Foreskin keratinocyte (primary cell): ENCODE measurements at places on chromosomes 1 and 21.

DNA sequence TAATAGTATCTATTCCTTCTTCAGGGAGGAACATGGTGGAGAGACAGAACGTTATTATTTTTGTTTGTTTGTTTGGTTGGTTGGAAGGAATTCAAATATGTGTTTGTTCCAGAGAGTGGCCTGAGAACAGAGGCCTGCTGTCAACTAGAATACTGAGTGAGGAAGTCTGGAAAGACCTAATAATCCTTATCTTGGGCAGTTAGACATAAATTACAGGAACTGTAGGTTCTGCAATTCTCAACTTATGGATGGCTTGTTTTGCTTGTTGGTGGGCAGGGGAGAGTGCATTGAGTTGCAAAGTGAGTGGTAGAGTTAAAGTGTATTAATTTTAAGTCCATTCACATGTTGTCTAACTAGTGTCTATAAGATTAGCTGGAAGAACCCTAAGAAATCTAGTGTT, 197.6 kb downstream of the BACH1 start:
- DNase-seq: no peak

GRCh38 chr1:45282351-45282750, 44.3 kb upstream of the HPDL start:
- no peak for DNase-seq

- no peak for DNase-seq
Observed at GRCh38 chr1:65066766-65067490, 81.1 kb upstream of the AK4 start.

DNA sequence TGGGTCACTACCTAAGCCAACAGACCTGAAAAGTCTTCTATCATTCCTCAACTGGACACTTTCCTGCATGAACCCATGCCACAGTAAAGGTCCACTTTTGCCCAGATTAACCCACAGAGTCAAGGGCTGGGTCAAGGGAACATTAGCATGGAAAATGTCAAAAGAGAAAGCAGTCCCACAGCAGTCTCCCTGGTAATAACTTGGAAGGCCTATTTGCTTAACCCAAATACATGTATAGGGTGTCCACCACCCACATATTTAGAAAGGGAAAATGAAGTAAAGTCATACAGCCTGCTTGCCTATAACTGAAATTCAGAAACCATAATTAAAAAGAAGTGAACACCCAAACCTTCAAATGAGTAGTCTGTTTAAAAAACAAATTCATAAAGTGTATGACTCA, 16.1 kb upstream of the HSD3B1 start:
- no peak for DNase-seq

- peak; percentile 90 for DNase-seq
Observed at GRCh38 chr1:28736450-28737306, at the start of gene YTHDF2. Gene YTHDF2, plus strand, starts transcription at chr1:28736940. Its CDS starts 181 bp downstream, at chr1:28737121.

GRCh38 chr1:37515185-37516034, 844 bp upstream of the MEAF6 start:
- DNase-seq: no peak

GRCh38 chr1:158554352-158554751, at the start of gene OR6Y1:
Gene OR6Y1, minus strand, starts transcription at chr1:158554405. Its CDS starts 6,300 bp downstream, at chr1:158548105.
- DNase-seq: no peak

DNA sequence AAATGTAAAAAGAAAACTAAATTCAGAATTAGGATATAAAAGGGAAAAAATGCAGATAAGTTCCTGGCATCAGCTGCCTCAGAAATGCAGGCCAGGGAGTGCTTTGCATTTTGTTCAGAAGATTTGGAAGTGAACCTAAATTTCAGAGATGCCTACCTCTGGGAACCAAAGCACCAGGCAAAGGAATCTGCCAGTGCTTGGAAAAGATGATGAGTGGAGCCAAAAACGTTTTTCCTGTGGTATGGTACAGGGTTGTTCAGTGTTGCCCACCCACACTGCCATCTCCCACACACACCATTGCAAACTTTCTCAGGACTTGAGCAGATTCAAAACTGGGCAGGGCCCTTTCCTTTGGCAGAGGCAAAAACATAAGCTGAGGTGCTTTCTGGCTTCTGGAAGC, 349.5 kb downstream of the TGFB2 start:
- DNase-seq: no peak

GRCh38 chr21:27291006-27291405, 324.1 kb upstream of the ADAMTS5 start:
- no peak for DNase-seq

- DNase-seq: no peak
Observed at GRCh38 chr1:243740255-243740999, 109.6 kb downstream of the AKT3 start.

GRCh38 chr1:88655685-88656299, 28.3 kb upstream of the PKN2 start:
- no peak for DNase-seq

GRCh38 chr1:219278288-219278687, 104.6 kb downstream of the LYPLAL1 start:
- no peak for DNase-seq

- no peak for DNase-seq
Observed at GRCh38 chr1:155015527-155016230, 13.1 kb downstream of the ZBTB7B start.

DNA sequence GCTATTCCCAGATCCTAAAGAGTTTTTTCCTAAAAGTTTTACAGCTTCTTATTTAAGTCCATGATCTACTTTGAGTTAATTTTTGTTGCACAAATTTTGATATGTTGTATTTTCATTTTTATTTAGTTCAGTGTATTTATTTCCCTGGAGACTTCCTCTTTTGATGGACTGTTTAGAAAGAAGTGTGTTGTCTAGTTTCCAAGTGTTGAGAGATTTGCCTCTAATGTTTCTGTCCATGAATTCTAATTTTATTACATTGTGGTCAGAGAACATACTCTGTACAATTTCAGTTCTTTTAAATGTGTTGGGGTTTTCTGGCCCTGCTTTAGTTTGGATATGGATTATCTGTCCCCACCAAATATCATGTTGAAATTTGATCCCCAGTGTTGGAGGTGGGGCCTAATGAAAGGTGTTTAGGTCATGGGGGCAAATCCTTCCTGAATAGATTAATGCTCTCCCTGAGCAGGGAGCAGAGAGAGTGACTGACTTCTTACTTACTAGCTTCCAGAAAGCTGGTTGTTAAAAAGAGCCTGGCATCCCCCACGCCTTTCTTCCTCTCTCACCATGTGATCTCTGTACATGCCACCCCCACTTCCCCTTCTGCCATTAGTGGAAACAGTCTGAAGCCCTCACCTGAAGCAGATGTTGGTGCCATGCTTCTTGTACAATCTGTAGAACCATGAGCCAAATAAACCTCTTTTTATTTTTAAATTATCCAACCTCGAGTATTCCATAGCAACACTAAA, 4.6 kb downstream of the CHD1L start:
- DNase-seq: no peak

- DNase-seq: peak; percentile 97
Observed at GRCh38 chr1:235708390-235708962, 58.9 kb upstream of the GNG4 start.
